ENCODE measurements at places on chromosomes 2 and 18. TPM values are rescaled to one million over a fixed set of nuclear protein-coding genes. Genes with fewer than 3 reads are reported as not detected.

PRLH gene
- total RNA-seq: not detected

CCNYL1 gene
- total RNA-seq: 9.2 TPM

E2F6 gene
- total RNA-seq: 16.3 TPM

RUFY4 gene
- total RNA-seq: 0.29 TPM

TEX44 gene
- not detected for total RNA-seq

LTBP1 gene
- 75.9 TPM for total RNA-seq

CFAP53 gene
- total RNA-seq: 1.1 TPM

DES gene
- total RNA-seq: 582 TPM

BOLL gene
- 0.23 TPM for total RNA-seq

DBI gene
- total RNA-seq: 125 TPM

GAL3ST2 gene
- 0.82 TPM for total RNA-seq
